Fibroblast of upper back skin (primary cell): ENCODE measurements at places on chromosomes 6 and 20.

- DNase-seq: peak; percentile 1
Measured at GRCh38 chr20:1987826-1988225, 6.0 kb downstream of the PDYN start.

GRCh38 chr20:41081276-41081814 is 52.7 kb downstream of the TOP1 start:
- peak; percentile 37 for DNase-seq

GRCh38 chr6:134358320-134358719 is 40.4 kb upstream of the SGK1 start:
- DNase-seq: peak; percentile 67

GRCh38 chr6:93407186-93407585 is 12.2 kb downstream of the EPHA7 start:
- DNase-seq: peak; percentile 32

DNA sequence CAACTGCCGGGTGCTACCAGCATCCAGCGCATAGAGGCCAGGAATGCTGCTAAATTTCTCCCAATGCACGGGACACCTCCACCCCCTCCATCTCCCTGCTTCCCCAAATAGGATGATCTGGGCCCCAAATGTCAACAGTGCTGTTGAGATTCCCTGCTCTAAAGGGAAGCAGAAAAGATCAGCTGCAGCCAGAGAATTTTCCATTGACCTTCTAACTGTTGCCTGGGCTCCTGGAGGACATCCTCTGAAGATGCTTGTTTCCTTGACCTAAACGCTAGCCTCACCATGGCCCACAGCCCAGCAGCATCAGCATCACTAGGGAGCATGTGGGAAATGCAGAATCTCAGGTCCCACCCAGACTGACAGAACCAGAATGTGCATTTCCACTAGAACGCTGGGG is 161.3 kb downstream of the GMPR start:
- no peak for DNase-seq

- peak; percentile 55 for DNase-seq
Measured at GRCh38 chr6:111951497-111952085, 78.3 kb upstream of the FYN start.

DNA sequence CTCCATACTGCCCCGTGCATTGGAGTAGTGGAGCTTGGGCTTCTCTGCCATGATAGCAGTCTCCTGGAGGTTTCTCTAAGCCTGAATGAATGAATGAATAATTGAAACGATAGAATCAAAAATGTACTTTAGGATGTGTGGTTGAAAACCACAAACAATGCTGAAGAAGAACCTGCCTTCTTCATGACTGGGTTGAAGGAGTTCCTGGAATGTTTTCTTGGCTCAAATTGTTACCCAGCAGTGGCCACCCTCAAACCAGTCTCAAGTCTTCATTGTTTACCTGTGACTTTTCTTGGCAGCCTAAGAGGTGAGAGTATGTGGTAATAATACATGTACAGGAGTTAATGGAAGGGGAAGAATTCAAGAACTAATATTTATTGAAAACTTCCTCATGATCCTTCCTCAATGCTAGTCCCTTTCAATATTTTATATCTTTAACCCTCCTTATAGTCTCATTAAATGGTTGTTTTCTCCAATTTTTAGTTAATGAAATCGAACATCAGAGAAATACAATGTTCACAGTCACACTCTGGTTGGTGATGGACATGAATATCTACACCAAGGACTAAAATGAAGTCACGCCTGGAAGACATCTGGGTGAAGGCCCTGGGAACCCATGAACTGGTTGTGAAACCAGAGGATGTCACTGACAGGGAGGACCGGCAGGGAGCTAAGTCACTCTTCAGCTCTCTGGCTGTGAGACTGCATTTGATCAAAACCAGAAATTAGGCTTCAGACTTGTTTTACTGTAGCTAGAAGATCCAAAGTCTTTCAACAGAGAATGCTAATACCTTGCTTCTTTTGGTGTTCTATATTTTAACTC is at the start of gene GSTA5:
Gene GSTA5, minus strand, starts transcription at position 51 of the 823 bp plus-strand sequence.
- peak; percentile 13 for DNase-seq

- no peak for DNase-seq
Measured at GRCh38 chr20:51452091-51452613, 90.4 kb downstream of the NFATC2 start.

DNA sequence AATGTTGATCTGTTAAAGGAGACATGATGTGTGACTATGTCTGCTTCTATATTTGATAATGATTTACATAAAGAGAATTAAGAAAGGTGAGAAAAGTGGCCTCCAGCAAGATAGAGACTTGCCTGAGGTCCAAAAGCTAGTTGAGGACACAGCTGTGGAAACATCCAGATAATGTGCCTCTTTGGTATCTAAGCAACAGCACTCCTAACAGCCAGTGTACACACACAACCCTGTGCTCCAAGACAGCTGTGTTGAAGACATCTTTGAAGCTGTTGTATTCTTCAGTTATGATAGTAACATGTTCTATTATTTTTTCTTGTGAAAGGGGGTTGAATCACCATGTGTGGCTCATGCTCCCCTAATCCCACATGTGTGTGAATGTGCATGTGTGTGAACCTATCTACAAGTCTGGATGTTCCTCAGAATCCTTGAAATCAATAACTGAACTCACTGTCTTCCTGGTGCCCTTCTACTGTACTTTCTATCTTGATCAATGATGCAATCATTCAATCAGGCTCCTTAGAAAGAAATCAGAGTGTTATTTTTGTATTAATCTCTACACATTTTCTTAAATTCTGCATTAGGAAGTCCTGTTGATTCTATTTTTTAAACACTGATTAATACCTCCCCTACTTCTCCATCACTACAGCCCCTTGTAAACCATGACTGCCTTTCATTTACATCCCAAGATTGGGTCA is 116.7 kb upstream of the SSTR4 start:
- no peak for DNase-seq

DNA sequence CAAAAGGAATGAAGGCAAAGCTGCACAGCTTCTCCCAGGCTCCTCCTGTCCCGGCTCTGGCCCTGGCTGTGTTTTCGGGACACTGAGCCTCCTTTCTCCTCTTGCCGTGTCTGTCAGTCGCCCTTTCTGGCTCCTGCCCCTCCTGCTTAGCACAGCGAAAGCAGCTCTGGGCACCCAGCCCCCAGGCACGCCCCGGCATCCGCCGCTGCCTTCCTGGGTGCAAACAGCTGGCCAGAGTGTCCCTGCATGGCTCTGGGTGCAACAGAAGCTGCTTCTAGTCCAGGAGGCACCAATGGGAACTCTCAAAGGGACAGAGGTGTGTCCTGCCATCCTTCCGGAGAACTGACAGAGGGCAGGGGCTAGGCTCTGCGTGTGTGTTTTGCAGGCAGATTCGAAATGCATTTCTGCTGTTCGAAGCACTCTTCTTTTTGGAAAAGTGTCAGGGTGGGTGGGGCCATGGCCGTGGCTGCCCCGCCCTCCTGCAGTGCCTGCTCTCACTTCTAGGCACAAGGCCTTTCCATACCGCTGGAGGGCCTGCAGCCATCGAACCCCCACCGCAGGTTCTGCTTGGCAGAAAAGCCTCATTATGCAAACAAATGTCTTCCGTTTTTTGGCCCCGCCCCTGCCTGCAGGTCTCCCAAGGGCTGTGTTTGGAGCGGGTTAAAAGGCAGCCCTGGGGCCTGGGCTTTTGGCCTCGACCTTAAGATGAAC is 15.5 kb downstream of the COL9A3 start:
- no peak for DNase-seq

- DNase-seq: no peak
Measured at GRCh38 chr6:22381845-22382544, 85.2 kb upstream of the PRL start.

DNA sequence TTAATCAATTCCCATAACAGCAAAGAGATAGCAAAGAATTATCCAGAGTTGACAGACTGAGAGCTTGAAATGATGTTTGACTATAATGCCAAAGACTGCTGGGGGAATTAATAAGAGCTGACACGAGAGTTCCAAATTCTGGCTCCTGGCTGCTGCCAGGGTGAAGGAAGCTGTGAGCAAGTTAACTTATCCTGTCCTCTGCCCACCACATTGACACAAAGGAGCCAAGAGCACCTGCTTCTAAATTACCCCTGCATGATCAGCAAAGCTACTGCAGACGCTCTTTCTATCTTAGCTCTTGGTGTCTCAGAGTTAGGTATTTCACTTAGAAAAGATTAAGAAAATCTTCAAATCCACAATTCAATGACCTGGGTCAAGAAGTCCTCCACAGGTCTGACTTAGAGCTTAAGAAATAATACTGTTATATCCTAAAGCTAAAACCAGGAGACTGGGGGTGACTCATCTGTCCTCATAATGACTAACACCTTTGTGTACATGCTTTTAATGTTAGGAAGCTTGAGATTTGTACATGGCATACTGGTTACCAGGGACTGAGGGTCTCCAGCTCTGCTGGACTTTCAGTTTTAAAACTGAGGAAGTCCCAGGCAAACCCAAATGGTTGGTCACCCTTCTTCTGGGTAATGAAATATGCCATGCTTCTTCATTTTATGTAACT is 13.2 kb upstream of the FRK start:
- peak; percentile 18 for DNase-seq

- no peak for DNase-seq
Measured at GRCh38 chr20:24357177-24357576, 112.3 kb upstream of the SYNDIG1 start.

GRCh38 chr6:150713487-150713886 is 113.8 kb downstream of the PLEKHG1 start:
- DNase-seq: no peak

DNA sequence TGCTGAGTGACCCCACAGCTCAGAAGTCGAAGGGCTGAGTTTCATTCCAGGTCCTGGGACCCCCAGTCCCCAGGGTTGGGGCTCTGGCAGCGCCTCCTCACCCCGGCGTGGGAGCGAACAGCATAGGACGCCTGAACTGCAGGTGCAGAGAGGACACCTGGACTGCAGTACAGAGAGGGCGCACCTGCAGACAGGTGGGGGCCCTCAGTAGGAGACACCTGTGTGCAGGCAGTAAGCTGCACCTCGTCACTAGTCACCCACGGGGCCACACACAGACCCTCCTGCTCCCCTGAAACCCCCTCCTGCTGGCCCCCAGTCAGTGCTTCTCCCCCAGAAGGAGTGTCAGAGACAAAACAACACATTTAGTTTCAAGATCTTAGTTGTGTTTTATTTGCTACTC is 8.6 kb upstream of the NKAIN4 start:
- DNase-seq: no peak

DNA sequence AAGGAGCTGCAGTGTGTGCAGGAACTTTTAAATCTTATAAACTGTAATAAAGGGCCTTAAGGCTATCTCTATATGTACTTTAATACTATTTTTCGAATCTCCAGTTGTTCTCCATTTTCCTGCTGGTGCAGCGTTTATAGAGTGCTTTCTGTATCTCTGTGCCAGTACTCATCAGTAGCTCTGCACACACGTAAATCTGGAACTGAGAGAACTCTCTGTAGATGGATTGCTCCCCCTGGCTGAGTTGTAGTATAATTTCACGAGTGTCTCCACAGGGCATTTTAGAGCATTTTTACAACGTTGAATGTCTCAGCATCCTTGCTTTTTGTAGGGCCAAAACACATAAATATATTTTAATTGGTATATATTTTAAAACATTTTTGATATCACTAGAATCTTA is 256.5 kb downstream of the TRDN start:
- peak; percentile 12 for DNase-seq

DNA sequence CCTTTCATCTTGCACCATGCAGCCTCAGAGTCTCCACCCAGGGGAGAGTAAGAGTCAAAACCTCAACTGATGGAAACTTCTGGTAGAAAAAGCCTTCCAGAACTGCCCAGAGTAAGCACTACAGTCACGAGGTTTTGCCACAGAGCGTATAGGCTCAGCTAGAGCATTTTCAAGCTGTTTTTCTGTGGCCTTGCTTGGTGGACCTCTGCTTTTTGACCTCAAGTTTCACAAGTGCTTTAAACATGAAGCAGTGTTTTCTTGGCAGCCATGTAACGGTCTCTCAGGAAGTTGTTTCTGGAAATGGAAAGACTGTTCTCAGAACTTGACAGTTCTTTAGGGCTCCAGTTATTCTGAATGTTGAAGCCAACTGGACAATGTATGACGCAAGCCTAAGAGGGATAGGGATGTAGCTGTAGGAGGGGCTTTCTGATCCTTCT is 146.5 kb downstream of the ZDHHC14 start:
- no peak for DNase-seq

GRCh38 chr6:36592221-36592655 is 1.9 kb upstream of the SRSF3 start:
- no peak for DNase-seq

- no peak for DNase-seq
Measured at GRCh38 chr6:151550618-151551017, 56.8 kb downstream of the CCDC170 start.

DNA sequence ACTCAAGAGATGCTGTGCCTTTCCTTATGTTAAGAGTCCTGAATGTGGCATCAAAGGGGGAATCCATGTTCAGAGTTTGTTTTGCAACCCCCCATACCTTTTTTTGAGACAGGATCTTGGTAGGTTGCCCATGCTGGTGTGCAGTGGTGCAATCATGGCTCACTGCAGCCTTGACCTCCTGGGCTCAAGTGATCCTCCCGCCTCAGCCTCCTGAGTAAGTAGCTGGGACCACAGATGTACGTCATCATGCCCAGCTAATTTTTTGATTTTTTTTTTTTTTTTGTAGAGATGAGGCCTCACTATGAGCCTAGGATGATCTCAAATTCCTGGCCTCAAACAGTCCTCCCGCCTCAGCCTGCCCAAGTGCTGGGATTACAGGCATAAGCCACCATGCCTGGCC is 16.5 kb downstream of the PTPRA start:
- no peak for DNase-seq

GRCh38 chr6:49453221-49453620 is 9.8 kb downstream of the MMUT start:
- DNase-seq: no peak

DNA sequence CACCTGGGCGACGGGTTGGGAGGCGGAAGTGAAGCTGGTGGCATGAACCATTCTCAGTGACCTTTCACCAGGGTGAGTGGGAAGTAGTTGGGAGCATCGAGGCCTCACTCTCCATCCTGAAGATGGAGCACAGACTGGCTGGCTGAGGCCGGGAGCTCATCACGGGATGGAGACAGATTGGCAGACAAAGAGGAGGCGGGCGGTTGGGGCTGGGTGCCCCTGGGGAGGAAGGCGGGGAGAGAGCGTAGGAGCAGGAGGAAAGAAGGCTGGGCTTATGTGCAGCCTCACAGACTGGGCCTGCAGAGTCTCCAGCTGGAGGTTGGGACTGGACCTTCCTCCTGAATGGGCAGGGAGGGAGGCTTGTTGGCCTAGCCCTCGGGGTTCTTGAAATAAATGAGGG is 44.2 kb upstream of the SCRT2 start:
- DNase-seq: no peak

GRCh38 chr20:16477632-16478031 is 95.6 kb downstream of the KIF16B start:
- peak; percentile 12 for DNase-seq

DNA sequence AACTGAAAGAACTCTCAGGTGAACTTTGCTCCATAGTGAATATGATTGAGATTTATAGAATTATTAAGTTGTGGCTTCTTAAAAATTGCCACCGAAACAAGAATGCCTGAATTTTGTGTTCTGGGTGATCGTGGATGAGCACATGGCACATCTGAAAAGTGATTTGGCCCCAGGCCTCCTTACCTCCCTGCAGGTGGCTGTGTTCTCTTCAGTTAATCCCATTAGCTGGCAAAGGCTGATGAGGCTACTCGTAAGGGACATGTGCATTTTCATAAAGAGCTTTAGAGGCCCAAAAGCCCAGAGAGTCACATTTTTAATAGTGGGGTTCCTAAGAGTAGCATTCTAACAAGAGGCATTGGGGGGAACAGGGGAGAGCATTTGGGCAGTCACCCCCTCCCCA is 22.6 kb downstream of the GNAS start:
- no peak for DNase-seq

- DNase-seq: no peak
Measured at GRCh38 chr6:112774319-112774718, 427.2 kb downstream of the RFPL4B start.

- no peak for DNase-seq
Measured at GRCh38 chr20:39660965-39661364, 698.8 kb downstream of the DHX35 start.
